Lung (tissue), 17 donors: ENCODE measurements at places on chromosomes 3 and 15. TPM values are rescaled to one million over a fixed set of nuclear protein-coding genes. Genes with fewer than 3 reads are reported as not detected.

GASK1A gene
- total RNA-seq: 16.1 TPM

CCK gene
- 0.28 TPM for total RNA-seq

- no peak overlapping the region for H3K4me3 ChIP-seq
- no peaks in the 10 kb centered on the region for H3K27me3 ChIP-seq
- peak; percentile 79 for DNase-seq
Measured at GRCh38 chr15:70212286-70212962, 114.7 kb upstream of the TLE3 start.

DNA sequence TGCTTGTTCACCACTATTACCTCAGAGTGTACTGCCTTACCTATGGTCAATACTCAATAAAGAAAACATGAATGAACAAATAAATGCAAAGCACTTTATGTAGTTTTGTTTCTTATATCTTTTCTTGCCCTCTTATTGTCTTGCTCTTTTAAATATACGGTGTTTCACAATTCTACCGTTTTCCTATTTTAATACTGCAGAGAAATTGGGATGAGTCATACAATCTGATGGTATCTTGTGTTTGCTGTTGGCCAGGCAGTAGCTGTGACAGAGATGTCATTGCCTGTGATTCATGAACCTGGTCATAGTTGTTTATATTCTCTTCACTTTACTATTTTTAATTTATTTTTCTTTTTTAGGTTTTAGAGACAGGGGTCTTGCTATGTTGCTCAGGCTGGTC lies 48.3 kb downstream of the SERP1 start:
- H3K4me3 ChIP-seq: no peak overlapping the region
- no peak for DNase-seq
- no peak overlapping the region for H3K27ac ChIP-seq
- no peaks in the 10 kb centered on the region for H3K27me3 ChIP-seq
- no peaks in the 10 kb centered on the region for H3K4me1 ChIP-seq

GRCh38 chr3:176570992-176571391 lies 626.3 kb downstream of the TBL1XR1 start:
- H3K27me3 ChIP-seq: no peaks in the 10 kb centered on the region
- no peak overlapping the region for H3K4me3 ChIP-seq
- no peak overlapping the region for H3K27ac ChIP-seq
- no peaks in the 10 kb centered on the region for H3K36me3 ChIP-seq
- DNase-seq: no peak

GRCh38 chr3:115646027-115646690 lies 22.8 kb downstream of the GAP43 start:
- no peaks in the 10 kb centered on the region for H3K27me3 ChIP-seq
- H3K4me3 ChIP-seq: no peak overlapping the region
- H3K27ac ChIP-seq: no peak overlapping the region

- peaks cover 75% of the 10 kb centered on the region for H3K27me3 ChIP-seq
- H3K4me3 ChIP-seq: peak overlapping the region; percentile 86
- DNase-seq: peak; percentile 53
- H3K36me3 ChIP-seq: no peaks in the 10 kb centered on the region
- no peak overlapping the region for H3K27ac ChIP-seq
Measured at GRCh38 chr3:128491941-128492670, 895 bp downstream of the GATA2 start.
